ENCODE measurements at places on chromosomes 2 and 18.

DNA sequence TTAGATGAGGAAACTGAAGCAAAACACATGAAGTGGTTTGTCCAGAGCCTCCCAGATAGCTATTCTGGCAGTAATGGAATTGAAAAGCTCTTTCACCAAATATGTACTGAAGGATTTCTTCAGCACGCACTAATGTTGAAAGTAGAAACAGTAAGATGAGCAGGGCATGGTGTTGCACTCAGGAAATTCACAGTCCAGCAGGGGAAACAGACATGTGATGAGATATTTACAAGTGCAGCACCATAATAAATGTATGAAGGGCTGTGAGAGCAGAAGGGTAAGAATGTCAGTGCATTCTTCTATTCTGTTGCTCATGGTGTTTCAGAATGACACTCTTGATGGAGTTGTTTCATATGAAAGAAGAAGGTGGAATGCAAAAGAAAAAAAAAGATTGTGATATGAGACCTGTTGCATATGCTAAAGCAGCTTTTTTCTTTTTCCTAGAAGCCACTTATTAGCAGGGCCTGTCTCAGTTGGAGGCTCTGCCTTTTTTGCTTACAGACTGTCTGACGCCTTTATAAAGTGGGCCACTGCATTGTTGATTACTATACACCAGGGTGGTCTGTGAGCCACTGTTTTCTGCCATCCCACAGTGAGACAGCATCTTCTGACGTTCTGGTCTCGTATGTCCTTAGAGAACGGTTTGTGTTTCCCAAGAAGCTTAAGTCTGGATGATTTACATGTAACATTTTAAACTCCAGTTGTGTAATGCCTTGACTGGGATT, 516.9 kb downstream of the ARHGAP15 start:
- DNase-seq, result no peak

GRCh38 chr18:12121175-12122042, 27.8 kb downstream of the ANKRD62 start:
- DNase-seq, result peak; percentile 9

DNA sequence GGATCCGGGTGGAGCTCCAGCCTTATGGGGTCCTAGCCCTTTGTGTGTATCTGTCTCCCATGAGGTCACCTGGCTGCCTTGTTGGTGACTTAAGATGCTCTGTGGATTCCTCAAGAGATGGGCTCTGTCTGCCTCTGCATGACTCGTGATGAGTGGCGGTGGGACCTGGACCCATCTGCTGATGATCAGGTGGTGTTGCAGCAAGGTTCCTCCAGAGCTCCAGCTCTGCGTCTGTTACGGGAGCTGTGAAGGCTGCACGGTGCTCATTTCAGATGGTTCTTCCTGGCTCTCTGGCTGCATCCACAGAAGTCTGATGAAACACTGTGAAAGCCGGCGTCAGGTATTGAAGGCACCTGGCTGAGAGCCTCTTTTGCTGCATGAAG, 2.4 kb downstream of the AGAP1 start:
- DNase-seq, result no peak

- no peak for DNase-seq
Measured at GRCh38 chr18:71028285-71028762, 739.5 kb downstream of the SOCS6 start.

DNA sequence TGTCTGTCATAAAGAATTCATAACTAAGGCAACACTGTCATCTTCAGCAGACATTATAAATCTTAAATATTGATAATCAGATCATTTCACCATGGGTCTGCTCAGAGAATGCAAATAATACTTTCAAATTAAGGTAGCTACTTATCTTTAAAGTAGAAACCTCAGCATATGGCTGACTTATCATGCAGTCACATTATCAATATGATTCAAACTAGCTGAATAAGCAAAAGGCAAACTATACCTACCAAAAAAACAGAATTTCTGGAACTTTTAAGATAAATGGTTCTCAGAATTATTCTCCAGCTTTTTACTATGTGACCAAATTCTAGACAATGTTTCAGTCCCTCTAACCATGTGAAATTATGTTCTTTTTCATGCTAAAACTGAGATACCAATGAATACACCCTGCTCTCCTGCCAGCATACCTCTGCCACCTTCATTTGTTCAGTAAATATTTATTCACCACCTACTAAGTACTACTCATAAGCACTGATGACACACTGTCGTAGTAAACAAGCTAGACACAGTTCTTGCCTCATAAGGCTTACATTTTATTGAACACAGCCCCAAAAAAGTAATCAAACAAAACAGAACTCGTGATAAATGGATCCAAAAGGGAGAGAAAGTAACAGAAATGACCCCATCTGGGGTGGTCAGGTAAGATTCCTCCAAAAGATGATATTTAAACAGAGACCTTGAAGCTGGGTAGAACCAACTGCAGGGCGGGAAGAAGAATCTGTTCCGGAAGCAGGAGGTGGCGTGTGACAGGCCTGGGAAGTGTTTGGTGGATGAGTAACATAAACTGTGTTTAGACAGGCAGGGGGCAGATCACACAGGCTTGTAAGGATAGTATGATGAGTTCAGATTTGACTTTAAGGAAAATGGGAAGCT, 17.7 kb downstream of the SPIRE1 start:
- DNase-seq, result no peak

GRCh38 chr2:44367591-44367990, 5.8 kb downstream of the CAMKMT start:
- DNase-seq, result no peak

- DNase-seq, result no peak
Measured at GRCh38 chr2:3823748-3824147, 120.4 kb downstream of the DCDC2C start.

GRCh38 chr2:83186105-83186760, 1272.8 kb downstream of the SUCLG1 start:
- DNase-seq, result no peak

DNA sequence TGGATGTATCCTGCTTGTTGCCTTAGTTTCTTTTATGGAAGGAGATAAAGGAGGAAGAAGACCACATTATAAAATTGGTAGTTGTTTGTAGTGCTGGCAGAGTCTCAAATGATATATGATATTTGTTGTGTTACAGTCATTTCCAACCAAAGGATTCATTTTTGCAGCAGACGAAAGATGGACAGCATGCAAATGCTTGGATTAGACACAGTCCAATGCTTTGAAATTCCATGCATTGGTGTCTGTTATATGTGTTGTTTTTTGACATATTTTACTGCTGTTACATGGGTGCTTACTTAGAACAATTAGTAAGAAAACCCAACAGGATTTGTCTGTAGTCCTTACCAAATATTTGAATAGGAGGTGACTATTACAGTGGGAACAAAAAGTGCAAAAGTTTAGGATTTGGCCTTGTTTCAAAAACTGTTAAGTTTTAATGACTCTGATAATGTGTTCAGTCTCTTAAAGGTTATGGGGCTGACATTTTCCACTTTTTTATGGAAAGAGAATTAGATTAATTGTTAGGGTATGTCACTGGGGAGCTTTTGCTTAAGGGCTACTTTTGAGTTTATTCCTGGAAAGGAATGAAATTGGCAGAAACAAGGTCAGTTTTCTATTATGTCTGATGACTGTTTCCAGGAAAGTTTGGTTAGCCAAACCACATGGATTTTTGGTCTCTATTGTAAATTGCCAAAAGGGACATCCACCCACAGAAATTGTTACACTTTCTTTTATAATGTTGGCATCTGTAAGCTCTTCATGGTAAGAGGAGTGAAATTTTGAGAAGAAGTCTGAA, 229.4 kb upstream of the MMADHC start:
- DNase-seq, result no peak

DNA sequence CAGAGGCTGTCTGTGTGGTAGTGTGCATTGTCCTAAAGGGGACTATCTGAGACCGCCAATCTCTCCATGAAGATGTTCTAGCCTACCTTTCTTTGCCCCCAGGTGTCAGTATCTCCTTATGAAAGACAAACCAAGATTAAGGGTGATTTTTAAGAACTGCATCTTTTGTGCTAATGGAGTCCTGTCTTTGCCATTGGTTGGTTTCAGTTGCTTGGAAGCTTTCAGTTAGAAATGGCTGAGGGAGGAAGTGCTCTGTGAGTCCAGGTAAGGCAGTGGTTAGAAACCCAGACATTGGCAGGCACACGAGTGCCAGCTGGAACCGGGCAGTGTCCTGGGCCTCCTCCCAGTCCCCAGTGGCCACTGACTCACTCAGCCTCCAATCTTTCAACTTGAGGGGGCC, 111.3 kb downstream of the DOCK10 start:
- no peak for DNase-seq

DNA sequence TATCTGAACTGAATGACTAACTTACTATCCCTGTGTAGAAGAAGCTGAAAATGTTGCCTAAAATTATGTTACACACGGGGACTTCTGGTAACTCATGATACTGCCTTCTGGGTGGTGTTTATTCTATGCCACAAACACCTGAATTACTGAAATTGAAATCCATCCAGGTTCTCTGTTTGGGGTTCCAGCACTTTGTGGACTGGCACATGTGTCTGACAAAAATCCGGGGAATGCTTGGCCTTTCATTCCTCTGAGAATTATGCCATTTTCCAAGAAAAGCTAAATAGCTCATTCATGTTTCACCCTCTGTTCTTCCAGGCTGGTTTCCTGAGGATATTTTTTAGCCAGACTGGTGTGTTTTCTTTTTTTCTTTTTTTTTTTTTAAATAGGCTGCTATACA, 59.5 kb upstream of the POU3F3 start:
- no peak for DNase-seq

DNA sequence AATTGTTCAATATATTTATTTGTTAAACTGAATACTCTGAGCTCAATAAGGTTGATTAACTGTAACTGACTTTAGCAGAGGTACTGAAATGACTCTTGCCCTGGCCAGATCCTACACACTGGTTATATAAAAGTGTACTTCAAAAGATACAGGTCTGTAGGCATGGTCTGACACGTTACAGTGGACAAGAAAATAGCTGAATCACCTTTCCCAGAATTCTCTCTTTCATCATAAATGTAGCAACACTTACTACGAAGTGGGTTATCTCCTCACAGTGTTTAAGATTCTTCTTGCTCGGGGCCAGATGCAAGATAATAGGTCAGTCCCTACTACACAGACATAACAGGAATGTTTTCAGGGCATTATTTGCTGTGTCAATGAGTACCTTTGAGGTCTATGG, 107.0 kb upstream of the ZC3H15 start:
- no peak for DNase-seq

DNA sequence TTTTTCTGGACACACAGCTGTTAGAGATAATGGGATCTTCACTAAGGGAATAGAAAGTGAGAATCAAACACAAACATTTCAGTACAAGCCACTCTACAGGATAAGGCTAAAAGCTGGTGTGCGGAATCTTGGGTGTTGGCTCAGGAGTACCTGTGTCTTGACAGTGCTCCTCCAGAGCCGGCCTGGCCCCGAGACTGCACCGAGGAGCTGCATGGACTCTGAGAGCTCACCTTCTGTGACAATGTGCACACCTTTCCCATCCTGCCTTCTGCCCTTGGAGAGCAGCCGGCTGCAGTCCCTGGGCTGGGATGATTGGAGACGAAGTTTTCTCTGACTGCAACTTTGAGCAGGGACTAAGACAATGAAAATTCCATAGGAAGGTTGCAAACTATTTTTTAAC, 89.1 kb downstream of the TMEM182 start:
- no peak for DNase-seq

GRCh38 chr2:58289029-58289428, 47.9 kb upstream of the FANCL start:
- no peak for DNase-seq

DNA sequence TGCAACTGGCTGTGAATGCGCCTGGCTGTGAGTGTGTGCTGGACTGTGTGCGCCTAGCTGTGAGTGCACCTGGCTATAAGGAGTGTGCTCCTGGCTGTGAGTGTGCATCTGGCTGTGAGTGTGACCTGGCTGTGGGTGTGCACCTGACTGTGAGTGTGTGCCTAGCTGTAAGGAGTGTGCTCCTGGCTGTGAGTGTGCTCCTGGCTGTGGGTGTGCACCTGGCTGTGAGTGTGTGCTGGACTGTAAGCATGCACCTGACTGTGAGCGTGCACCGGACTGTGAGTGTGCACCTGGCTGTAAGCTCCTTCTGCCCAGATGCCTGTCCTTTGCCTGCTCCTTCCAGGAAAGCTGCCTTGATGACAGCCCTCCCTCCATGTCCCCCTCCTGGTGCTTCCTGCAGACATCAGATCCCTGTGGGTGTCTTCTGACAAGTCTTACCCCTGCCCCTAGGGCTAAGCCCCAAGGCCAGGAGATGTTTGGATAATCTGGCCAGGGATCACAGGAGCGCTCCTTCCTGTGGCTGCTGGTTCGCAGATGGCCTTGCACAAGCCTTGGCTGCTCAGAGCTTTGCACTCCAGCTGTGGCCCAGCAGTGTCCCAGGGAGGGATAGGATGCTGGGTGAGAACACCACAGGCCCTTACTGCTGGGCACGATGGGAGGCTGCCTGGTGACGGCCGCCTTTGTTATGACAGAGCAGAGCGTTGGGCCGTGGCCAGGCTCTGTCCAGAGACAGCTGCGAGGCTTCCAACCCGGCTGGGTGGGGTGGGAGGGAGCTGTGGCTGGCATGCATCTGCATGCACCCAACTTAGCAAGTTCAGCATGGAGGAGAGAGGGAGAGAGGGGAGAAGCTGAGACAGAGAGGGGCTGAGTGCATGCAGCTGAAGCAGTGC, 89.9 kb downstream of the GLI2 start:
- DNase-seq, result no peak

DNA sequence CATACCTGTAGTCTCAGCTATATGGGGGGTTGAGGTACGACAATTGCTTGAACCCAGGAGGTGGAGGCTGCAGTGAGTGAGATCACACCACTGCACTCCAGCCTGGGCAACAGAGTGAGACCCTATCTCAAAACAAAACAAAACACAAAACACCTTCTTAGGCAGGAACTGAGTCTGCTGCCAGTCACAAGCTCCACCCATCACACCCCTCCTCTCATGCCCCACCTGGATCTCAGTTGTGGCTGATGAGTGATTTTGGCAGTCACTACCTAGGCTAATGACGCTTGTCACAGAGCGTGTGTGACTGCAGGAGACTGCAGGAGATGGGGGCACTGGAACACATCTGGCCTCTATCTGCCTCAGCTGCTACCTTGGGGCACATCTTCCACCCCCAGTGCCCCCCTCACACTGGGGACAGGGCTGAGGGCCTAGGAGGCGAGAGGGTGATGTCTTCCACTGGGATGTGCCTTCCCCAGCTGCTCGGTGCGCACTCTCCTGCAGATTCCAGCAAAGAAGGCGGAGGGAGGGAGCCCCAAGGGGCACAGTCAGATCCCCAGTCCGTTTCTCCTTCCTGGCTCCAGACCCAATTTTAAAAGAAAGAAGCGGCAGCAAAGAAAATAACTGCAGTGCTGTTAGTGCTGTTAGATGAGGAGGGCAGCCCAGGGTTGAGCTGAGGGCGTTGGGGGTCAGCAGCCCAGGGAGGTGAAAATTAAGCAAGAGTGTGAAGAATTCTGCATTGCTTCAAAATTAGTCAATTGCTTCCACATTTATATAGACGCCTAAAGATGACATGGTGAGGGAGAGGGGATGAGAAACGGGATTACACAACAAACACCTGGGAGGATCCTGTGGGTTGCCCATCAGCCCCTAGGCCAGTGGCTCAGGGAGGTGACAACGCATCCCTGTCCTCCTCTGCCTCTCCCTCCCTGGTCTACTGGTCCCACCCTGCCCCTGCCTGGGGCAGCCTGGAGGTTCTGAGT, 143.6 kb upstream of the HAAO start:
- no peak for DNase-seq

Measured in HEK293T (cell line).